ENCODE measurements at places on chromosomes 2 and 18.

DNA sequence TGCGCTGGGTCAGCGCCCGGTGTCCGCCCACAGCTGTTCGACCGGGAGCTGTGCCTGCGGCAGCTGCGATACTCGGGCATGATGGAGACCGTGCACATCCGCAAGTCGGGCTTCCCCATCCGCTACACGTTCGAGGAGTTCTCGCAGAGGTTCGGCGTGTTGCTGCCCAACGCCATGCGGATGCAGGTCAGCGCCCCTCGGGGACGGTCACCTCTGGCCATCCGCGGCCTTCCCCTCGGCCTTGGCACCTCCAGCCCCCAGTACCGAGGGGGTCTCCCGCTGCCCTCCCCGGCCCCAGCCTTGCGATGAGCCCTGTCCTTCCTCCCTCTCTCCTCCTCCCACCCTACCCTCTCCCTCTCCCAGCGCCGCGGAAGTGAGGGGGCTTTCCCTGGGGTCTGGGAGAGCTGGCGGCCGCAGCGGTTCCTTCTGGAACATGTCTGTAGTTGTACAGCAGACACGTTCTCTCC, 53.2 kb upstream of the GPR17 start:
- no peak for DNase-seq

DNA sequence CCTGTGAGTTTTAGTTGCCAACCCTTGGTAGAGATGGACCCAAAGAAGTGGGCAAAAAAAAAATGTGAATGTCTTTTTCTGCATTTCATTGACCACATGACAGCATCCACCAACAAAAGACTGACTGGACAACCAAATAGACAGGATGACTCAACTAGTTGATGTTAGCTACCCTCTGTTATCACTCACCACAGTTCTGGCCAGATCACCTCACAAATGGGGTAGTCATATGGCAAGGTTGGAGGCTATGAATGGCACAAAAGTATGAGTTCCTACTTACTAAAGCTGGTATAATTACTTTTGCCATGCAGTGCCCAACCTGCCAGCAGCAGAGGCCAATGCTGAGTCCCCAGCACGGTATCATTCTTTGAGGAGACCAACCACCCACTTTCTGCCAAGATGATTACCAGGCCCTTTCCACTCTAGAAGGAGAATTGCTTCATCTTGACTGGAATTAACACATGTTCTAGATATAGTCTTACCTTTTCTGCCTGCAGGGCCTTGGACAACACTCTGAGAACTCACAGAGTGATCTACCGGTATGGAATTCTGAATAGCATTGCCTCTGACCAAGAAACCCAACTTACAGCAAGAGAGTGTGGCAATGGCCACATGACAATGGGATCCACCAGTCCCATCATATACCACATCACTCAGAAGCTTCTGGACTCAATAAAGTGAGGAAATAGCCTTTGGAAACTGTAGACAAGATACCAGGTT, 20.1 kb upstream of the TCF7L1 start:
- DNase-seq: no peak

- no peak for DNase-seq
Observed at GRCh38 chr2:28201671-28202180, 190.9 kb upstream of the FOSL2 start.

DNA sequence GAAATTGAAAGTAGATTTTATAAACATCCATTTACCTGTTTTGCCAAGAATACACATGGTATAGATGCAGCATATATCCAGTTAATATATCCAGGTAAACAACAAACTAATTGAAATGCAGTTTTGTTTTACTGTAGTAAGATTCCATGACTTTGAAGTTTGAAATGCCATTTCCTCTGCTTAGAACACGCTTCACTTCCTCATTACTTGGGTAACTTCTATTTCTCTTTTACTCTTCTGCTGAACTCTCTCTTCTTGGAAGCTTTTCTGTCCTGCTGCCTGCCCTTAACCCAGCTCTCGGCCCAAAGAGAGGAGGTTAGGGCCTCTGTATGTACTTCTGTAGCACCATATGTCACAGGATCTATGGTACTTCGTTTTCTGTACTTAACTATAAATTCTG, 14.1 kb upstream of the IL1RL2 start:
- DNase-seq: no peak

DNA sequence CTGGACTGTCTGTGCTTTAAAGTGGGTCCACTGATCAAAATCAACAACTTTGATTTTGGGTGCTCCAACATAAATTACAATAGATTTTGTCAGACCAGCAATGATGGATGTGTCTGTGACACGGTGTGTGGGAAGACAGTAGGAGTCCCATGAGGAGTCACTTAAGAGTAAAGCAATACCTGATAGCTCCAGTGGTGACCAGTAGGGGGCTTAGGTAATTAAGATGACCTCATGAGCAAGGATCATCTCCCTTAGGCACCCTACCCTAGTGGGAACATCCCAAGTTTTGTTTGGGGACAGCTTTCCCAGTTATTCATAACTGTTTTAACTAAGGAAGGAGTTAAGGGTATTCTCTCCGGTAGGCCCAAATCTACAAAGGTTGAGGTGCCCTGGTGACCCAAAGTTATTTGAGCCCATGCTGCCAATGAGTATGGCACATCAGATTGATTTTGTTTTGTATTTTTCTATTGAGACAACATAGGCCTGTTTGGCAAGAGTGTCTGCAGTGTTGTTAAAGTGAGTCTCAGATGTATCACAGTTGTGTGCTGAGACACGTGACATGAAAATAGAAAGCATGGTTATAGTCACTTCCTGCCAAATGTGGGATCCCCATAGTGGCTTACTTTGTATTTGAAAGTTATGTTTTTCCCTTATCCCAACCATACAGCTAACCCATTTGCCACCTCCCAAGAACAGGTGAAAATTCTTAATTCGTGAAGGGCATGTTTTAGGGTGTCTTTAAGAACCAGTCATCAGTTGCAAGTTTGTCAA, 1337.6 kb upstream of the SLC39A10 start:
- no peak for DNase-seq

DNA sequence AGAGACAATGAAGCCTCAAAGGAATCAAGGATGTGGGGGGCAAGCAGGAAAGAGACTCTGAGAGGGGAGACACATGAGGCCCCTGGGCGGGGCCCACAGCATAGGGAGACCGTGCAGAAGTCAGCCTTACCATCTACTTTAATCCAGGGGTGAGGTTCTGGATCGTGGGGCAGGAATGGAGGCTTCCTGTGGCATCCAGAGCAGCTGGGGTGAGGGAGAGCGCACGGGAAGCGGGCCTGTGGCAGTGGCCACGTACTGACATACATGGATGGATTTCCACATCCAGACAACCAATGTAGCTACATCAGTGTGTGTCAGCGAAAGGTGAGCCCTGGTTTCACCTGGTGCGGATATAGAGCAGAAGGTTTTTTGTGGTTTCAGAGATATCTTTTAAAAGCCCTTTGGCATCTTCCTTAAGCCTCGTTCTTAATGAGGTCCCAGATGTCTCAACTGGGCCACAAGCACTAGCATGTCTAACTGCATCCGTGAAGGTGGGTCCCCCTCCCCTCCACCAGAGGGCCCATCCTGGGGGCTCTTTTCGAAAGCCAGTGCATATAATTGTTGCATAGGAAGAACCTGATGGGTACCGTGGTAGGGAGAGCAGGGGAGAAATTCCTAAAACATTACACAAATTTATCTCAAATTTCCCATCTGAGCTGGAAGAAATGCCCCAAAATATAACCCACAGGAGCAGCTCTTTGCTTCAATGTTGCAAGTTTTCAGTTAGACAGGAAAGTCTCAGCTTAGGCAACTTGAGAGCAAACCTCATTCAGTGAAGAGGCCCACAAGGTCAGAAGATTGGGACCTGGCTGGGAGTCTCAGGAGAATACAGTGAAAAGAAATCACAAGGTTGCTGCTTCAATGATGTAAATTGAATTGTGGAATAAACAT, 90.9 kb downstream of the SP3 start:
- DNase-seq: no peak

GRCh38 chr2:221791844-221792243, 219.7 kb upstream of the EPHA4 start:
- DNase-seq: no peak

DNA sequence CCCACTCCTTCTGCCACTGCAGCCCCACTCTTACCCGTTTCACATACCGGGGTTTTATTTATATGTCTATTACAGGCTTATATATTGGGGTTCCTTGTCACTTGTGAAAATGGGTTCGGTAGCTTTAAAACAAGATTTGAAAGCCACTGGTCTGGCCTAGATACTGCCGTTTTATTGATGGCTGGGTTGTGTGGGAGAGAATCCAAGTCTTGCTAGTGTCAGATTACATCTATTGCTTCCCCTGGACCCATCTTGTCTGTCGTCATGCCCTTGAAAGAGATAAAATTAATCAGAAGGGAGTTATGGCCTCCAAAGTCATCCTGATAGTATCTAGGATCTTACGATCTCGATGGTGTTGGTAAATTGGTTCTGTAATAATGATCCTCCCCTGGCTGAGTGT, 79.4 kb downstream of the EIPR1 start:
- no peak for DNase-seq

DNA sequence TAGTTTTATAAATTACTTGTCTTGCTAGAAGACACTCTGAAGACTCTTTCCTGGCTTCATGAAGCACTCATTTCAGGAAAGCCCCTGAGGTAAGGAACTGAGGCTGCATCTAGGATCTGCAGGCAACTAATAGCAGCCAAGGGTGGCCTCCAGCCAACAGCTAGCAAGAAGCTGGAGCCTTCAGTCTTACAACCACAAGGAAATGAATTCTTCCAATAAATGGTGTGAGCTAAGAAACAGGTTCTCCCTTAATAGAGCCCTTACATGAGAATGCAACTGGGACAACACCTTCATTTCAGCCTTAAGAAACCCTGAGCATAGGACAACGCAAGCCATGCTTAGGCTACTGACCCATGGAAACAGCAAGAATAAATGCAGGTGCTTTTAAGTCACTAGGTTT, 254.6 kb upstream of the RBBP8 start:
- DNase-seq: no peak

DNA sequence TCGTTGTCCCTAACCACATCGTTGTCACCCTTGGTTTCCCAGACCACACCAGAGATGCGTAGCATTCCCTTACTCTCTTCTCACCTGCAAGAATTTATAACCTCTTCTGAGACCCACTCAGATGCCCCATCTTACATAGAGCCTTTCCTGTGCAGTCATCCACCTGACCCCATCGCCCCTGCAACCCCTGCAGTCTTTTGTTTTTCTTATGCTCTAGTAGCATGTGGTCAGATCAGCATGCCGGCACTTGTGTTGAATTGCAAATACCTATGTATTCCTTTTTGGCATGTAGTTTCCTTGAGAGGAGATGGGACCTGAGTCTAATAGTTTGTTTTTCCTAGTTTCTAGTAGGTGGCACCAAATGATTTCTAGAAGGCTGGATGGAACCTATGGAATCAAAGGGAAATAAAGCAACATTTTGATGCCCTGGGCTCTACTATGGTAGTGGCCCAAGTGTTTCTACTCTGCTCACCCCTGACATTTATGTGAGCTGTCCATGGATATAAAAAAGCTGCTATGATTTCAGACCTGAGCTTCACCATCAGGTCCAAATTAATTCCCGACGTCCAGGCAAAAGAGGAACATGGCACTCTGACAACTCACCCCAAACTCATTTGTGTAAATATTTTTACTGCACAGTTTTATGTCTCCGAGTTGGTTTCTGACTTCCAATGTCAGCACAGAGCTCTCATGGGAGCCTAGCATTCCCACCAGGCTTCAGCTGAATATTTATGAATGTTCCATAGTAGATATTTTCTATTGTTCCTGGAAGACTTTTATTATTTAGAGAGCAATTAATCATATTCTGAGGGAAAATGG, 143.6 kb downstream of the RNF144A start:
- no peak for DNase-seq

- DNase-seq: peak; percentile 72
Observed at GRCh38 chr2:233990261-233990798, 60.2 kb upstream of the SPP2 start.

DNA sequence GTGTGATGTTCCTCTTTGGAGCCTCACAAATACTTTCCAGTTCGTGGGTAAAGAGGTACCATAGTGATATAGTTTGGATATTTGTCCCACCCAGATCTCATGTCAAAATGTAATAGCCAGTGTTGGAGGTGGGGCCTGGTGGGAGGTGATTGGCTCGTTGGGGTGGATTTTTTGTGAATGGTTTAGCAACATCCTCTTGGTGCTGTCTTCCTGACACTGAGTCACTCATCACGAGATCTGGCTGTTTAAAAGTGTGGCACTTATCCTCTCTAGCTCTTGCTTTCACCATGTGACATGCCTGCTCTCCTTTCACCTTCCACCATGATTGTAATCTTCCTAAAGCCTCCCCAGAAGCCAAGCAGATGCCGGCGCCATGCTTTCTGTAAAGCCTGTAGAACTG, 3.0 kb upstream of the CCDC93 start:
- DNase-seq: peak; percentile 21

DNA sequence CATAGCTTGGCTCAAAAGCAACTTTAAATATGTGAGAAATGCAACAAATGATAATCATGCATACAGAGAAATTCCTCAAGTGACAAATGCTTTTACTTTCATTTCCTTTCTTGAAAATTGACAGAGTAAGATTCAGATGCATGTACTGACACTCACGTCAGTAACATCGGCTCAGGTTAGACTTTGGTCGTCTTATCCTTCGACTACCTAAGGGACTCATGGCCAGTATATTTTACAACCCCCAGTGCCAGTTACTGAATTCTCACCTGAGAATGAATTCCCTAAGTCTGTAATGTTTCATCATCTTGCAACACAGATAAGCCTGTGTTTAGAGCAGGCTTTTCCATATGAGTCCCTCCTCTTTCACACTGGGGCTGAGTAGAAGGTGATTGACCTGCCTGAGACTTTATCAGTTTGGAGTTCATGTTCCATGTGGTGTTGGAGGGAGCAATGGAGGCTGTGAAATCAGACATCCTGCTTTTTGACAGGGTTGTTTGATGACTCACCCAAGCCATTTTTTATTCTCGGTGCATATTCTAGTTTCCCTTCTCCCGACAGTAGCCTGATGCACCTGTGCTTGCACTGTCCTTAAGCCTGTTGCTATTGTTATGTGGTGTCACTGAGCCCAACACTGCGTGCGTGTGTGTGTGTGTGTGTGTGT, 30.5 kb upstream of the ATP8B1 start:
- peak; percentile 8 for DNase-seq

GRCh38 chr2:219737270-219737691, 109.9 kb downstream of the SLC4A3 start:
- DNase-seq: no peak

DNA sequence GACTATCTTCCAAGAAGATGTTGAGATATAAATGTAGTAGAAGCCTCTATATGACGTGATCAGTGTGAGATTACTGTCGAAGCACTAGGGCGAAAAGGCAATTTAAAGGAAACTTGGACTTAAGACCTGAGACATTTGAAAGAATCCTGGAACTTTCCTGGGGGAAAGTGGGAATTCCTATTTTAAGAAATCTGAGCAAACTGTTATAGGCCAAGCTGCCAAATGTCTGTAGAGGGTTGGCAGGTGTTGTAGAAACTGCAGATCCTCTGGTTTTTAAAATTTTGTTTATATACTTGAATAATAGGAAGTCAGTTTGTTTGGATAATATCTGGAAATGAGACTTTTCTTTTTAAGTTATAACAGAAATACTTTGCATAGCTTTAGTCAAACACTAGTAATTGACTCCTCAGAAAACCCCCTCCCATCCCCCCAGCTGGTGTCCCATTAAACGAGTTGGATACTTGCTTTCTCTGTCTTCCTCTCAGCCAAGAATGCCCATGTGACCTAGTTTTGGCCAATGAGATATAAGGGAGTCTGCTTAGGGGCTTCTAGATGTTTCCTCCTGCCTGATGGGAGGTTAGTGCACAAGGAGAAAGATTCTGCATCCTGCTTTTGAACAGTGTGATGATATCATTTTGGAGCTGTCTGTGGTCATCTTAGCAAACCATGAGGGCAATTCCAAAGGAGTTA, 61.2 kb downstream of the MOGAT1 start:
- DNase-seq: no peak
